ENCODE measurements at places on chromosomes 3 and 15. TPM values are rescaled to one million over a fixed set of nuclear protein-coding genes. Genes with fewer than 3 reads are reported as not detected.

The WDR93 gene
- 1.0 TPM for total RNA-seq

- no peaks in the 10 kb centered on the region for H3K4me1 ChIP-seq
- H3K27me3 ChIP-seq: no peaks in the 10 kb centered on the region
- H3K36me3 ChIP-seq: no peaks in the 10 kb centered on the region
- no peak overlapping the region for H3K27ac ChIP-seq
- no peak for DNase-seq
Measured at GRCh38 chr15:79863886-79864285, 32.9 kb downstream of the MTHFS start.

DNA sequence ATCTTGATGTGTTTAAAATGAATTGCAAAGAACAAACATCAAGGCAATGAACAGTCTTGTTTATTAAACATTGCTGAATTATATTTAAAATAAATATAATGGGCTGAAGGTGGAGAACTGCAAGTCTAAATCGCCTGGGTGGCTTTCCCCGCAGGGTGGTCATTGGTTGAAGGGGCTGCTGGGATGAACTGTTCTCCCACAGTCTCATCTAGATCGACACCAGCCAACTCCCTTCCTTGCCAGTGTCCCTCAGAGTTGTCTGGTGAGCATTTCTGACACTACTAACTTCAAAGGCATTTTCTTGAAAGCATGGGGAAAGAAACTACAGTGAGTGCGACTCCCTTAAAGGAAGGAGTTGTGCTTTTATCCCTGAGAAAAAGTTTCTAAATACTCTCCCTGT lies 196.5 kb upstream of the LRTM1 start:
- H3K4me1 ChIP-seq: no peaks in the 10 kb centered on the region
- no peaks in the 10 kb centered on the region for H3K36me3 ChIP-seq
- no peak for DNase-seq
- no peak overlapping the region for H3K4me3 ChIP-seq

- H3K27me3 ChIP-seq: no peaks in the 10 kb centered on the region
- H3K4me3 ChIP-seq: no peak overlapping the region
- DNase-seq: no peak
- H3K36me3 ChIP-seq: no peaks in the 10 kb centered on the region
- no peaks in the 10 kb centered on the region for H3K4me1 ChIP-seq
Measured at GRCh38 chr3:8856721-8857120, 87.3 kb upstream of the OXTR start.

DNA sequence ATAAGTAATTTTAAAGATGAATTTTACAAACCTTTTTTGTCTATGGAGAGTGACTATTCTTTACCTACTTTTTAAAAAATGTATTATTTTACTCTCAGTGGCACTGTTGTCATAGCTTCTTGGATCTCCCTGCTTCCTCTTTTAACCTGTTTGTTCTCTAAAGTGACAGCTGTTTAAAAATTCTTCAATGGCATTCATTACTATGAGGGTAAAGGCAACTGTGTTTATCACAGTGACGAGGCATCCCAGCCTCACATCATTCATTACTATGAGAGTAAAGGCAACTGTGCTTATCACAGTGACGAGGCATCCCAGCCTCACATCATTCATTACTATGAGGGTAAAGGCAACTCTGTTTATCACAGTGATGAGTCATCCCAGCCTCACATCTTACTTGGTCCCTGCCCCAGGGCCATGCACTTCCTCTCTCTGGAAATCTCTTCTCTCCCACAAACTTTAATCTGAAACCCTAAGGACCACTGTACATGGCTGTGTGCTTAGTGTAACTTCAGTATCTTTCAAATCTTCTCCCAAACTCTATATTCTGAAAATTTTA lies 101.7 kb upstream of the ZNF717 start:
- no peak for DNase-seq
- H3K4me1 ChIP-seq: no peaks in the 10 kb centered on the region
- no peak overlapping the region for H3K4me3 ChIP-seq
- no peaks in the 10 kb centered on the region for H3K36me3 ChIP-seq
- no peak overlapping the region for H3K27ac ChIP-seq

GRCh38 chr3:195208631-195209030 lies 62.3 kb downstream of the XXYLT1 start:
- H3K36me3 ChIP-seq: no peaks in the 10 kb centered on the region
- peak overlapping the region; percentile 53 for H3K27ac ChIP-seq
- H3K4me1 ChIP-seq: no peaks in the 10 kb centered on the region
- no peak overlapping the region for H3K4me3 ChIP-seq

The CEP152 gene
- total RNA-seq: 15.1 TPM

DNA sequence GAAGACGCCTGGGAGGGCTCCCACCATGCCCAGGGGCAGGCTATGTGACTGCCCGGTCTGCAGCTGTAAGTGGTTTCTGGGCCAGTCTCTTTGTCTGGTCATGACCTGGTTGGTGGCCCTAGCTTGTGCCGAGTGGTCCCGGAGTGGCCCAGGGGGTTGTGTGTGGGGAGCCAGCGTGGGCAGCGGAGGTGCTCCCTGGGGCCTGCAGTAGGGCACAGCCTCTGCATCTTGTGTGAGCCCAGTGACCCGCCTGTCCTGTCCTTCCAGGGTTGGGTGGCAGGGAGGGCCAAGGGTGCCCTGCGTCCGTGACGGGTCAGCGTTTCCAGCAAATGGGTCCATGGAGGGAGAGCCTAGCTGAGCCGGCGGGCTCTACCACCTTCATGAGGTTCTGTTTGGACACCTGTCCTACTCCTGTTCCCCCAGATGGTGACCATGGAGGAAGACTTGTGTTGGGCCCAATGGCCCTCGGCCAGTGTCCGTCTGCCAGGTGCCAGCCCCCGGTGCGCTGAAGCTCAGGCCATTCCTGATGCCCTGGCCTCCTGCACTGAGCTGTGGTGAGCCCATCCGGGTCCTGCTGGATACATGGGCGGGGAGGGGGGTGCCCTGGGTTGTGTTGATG lies 215.4 kb downstream of the SNRPN start:
- H3K27me3 ChIP-seq: no peaks in the 10 kb centered on the region
- no peaks in the 10 kb centered on the region for H3K36me3 ChIP-seq
- H3K4me1 ChIP-seq: no peaks in the 10 kb centered on the region
- DNase-seq: peak; percentile 30

GRCh38 chr15:67201136-67201535 lies 53.3 kb downstream of the AAGAB start:
- no peak overlapping the region for H3K4me3 ChIP-seq
- peaks cover 20% of the 10 kb centered on the region for H3K36me3 ChIP-seq
- H3K27me3 ChIP-seq: no peaks in the 10 kb centered on the region
